ENCODE measurements at places on chromosomes 1 and 21.

- DNase-seq, result no peak
Measured at GRCh38 chr1:94832446-94832845, 12.3 kb downstream of the SLC44A3 start.

- DNase-seq, result no peak
Measured at GRCh38 chr1:212035835-212036605, 472 bp downstream of the DTL start.

GRCh38 chr1:29999595-29999994 lies 723.8 kb downstream of the MATN1 start:
- DNase-seq, result no peak

GRCh38 chr1:175984813-175985212 lies 222.3 kb downstream of the COP1 start:
- no peak for DNase-seq

DNA sequence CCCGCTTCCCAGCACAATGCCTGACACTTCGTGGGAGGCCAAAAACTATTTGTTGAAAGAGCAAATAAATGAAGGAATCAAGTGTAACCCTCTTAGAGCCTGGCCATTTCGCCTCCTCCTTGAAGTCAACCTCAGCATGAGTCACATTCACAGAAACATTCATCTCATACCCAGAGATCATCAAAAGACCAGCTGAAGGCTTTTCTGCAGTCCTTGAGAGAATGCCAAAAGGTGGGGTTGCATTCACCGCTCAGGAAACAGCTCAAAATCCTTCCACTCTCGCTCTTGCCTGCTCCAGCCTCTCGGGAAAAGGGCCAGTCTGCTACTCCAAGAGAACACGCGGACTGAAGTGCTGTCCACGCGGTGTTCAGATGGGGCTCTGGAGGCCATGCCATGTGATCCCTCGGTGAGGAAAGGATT lies 90.0 kb downstream of the VWA5B1 start:
- DNase-seq, result no peak

GRCh38 chr1:112676543-112676942 lies 2.1 kb downstream of the MOV10 start:
- DNase-seq, result no peak

GRCh38 chr1:208201229-208201628 lies 43.0 kb downstream of the PLXNA2 start:
- no peak for DNase-seq

DNA sequence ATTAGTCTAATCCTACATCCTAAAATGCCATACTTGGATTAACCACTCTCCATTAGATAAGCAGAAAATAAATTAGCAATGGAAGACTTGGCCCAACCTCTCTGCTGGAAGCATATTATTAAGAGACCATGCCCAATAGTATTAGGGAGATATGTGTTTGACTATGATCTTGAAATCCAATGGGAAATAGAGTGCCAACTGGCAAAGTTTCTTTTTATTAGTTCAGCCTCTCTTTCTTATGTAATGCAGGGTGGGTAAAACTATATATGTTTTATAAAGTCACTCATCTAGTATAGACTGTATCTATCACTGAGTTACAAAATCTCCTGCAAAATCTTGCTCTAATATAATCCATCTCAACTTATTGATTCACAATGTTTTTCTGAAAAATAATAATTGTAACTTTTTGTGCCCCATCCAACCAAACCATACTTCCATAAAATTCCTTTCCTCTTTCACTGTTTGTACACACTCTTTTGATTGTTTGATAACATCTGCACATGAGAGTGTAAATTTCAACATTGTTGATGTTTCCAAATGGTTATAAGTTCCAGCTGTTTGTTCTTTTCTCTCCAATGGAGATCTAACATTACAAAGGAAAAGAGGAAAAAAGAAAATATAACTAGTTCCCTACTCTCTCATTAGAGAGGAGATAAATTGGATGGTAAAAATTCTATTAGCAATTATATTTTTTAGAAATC lies 408.1 kb upstream of the ADGRL2 start:
- DNase-seq, result no peak

GRCh38 chr1:173775578-173776226 lies 48.8 kb upstream of the DARS2 start:
- no peak for DNase-seq

- no peak for DNase-seq
Measured at GRCh38 chr1:119959268-119960220, 63.2 kb upstream of the ADAM30 start.

Measured in NCI-H1092 (cell line).